IPS DF 6.9 (cell line): ENCODE measurements at places on chromosomes 16 and 17.

DNA sequence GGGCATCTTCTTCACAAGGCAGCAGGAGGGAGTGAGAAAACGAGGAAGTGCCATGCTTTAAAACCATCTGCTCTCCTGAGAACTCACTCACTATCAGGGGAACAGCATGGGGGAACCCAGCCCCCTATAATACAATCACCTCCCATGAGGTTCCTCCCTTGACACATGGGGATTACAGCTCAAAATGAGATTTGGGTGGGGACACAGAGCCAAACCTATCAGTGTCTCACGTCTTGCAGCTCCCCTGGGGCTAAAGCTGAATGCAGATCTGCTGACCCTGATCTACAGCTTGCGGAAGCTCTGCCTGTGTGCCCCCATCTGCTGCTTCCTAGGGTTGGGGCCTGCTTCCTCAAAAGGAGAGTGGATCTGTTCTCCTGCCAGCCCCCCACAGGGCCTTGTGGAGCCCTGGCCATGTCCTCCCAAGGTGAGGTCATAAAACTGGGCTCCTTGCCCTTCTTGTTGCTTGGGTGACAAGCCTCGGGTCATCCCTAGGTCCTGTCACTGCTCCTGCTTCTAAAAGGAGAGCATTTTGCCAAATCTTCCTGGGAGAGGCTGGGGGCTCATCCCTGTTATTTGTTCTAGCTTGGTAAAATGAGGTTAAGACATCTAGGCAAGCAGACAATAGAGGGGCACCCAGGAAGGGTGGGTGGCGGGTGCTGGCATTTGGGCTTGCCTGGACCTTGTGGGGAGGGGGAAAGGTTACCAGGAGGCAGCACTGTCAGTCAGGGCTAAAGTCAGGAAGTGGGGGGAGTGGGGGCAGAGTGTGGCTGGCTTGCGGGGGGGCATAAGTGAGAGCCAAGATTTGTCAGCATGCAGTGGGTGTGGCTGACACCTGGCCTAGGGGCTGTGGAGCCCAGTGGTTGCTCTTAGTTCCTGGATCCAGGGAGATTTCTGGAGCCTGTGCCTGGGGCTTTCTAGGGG lies 16.0 kb downstream of the KRT33A start:
- no peak for DNase-seq

DNA sequence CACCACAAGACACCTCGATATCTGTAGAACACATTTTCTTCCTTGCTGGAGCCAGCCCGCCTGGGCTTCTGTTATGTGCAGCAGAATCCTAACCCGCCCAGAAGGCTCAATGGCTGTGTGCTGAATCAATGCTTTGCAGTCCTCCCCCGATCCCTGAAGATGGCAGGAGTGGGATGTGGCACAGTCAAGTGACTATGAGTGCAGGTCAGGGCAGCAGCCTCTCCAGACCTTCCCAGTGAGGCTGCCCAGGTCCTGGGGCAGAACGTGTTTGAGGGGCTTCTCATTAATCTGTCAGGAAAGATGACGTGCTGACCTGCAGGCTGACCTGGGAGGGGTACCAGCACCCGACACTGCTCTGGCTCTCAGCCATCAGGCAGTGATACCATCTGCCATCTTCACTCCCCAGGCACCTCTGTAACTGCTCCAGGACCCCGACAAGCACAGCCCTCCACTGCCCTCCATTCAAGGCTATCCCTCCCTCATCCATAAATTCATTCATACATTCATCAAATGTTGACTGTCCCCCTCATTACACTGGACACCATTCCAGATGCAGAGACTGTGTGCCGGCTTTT lies 35.2 kb downstream of the LRRC75A start:
- no peak for DNase-seq

- no peak for DNase-seq
Measured at GRCh38 chr16:28875134-28876018, 2.9 kb upstream of the ATP2A1 start.

- no peak for DNase-seq
Measured at GRCh38 chr17:59863616-59864015, 29.1 kb downstream of the TUBD1 start.

- DNase-seq: no peak
Measured at GRCh38 chr17:44906010-44906646, 6.9 kb upstream of the EFTUD2 start.

DNA sequence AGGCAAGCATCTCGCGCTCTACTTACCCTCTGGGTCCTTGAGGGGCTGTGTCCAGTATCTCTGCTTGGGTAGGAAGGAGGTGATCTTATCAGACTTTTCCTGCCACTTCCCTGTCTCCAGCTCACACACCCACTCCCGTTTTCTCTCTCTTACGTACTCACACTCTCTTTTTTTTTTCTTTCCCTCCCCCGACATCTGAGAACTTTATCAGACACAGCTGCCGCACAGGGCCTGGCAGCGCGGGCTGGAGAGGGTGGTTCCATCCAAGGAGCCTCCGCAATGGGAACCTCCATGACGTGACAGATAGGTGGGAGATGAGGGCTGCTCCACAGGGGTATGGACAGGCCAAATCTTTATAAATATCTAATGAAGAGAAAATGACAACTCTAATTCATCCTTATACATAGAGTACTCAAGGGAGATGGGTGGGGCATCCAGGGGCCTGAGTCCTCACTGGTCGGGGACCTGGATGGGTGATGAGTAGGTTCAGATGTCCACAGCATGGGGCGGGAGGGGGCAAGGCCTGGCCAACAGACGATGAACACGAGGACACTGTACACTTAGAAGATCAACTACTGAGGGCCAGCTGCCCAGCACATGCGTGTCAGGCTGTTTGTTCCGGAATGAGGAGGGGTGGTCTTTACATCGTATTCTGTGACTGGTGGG lies 23.3 kb downstream of the MINK1 start:
- DNase-seq: no peak

GRCh38 chr17:78568494-78569115 lies 8.6 kb downstream of the DNAH17 start:
- DNase-seq: no peak

DNA sequence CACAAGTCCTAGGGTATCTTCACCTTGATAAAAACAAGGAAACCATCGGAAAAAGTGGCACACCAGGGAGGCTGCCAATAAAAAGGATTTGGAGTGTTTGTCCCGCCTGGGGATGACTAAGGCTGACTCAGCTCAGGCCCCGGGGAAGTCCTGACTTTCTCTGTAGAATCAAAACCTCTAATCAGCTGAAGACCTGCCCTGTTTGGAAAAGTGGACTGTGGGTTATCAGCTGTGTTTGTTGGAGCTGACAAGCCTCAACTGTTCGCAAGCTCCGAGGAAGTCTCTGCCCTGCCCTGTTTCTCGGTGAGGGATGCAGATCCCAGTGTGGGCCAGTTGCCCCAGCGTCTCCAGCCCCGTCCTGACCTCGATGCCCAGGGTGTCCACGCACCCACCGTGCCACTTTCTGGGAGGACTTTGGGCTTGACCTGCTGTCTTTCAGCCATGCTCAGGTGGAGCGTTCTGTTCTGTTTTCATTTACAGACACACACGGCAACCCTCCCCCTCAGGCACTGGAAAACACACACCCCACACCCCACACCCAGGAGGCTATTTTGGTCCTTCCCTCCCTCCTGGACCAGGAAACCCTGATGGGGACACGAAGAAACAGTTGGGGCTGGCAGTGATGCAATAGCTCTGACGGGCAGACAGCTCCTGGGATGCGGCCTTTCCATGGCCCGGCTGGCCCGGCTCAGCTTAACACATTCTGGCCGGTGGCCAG lies 27.6 kb upstream of the PITPNA start:
- DNase-seq: no peak

GRCh38 chr17:53736516-53737240 lies 86.0 kb upstream of the KIF2B start:
- no peak for DNase-seq

DNA sequence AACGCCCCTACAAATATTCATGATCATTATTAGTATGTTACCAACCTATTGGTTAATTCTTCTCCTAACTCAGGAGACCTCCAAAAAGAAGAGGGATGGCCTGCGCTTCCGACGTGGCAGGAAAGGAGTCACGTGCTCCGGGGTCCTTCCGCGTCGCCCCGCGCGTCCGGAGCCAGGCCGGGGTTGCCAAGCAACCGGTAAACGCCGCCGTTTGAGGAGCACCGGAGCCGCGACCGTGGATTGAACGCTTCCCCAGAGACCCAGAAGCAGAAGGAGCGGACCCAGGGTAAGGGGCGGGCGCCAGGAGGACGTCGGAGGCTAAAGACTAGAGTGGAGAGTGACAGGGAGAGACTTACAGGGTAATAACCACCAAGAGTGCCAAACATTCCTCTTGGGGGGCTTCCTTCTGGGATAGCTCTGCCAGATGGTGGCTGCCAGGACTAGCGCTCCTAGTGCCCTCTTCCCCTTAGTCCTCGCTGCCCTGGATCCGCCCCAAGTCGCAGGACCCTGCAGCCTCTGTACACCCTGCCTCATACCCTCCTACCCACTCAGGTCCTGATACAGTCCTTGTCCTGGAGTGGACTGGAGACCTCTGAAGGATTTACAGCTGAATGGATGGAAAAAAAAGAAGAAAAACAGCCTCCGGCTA lies at the start of gene DNAI2:
DNAI2 (plus strand) TSS at position 175 of the 649 bp plus-strand sequence. CDS start 7,584 bp downstream, outside the sequence.
- DNase-seq: no peak

DNA sequence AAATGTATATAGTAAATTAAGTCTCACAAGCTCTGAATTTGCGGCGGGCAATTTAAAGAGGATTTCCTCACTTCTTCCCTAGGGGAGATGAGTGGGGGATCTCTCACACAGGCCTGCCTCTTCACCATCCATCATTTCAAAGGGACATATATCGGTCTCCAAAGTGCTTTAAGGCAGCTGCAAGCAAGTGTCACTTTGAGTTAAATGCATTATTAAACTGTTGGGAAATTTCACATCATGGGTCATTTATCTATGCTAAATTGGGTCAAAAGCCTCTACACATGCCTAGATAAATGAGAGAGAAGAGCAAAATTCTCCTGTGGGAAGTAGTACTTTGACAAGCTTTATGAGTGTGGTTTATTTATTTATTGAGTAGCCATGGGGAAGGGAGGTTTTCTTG lies 1106.1 kb upstream of the GOT2 start:
- no peak for DNase-seq

GRCh38 chr17:35892091-35893035 lies 12.2 kb upstream of the CCL5 start:
- DNase-seq: no peak

DNA sequence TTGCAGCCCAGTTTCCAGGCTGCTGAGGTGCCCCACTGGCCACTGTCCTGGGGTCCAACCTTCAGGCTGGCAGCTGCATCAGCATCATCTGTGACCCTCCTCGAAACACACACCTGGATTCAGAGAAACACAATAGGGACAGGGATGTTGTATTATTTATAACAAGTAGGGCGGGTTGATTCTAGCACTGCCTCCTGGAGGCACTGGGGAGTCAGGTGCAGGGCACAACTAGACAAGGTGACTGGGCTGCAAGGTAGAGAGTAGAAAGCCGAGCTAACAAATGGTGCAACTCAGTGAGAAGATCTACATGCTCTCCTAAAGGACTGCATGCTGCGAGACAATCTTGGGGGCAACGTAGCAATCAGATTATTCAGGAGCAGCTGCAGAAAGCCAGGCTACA lies 317.3 kb downstream of the SLC39A11 start:
- DNase-seq: no peak

DNA sequence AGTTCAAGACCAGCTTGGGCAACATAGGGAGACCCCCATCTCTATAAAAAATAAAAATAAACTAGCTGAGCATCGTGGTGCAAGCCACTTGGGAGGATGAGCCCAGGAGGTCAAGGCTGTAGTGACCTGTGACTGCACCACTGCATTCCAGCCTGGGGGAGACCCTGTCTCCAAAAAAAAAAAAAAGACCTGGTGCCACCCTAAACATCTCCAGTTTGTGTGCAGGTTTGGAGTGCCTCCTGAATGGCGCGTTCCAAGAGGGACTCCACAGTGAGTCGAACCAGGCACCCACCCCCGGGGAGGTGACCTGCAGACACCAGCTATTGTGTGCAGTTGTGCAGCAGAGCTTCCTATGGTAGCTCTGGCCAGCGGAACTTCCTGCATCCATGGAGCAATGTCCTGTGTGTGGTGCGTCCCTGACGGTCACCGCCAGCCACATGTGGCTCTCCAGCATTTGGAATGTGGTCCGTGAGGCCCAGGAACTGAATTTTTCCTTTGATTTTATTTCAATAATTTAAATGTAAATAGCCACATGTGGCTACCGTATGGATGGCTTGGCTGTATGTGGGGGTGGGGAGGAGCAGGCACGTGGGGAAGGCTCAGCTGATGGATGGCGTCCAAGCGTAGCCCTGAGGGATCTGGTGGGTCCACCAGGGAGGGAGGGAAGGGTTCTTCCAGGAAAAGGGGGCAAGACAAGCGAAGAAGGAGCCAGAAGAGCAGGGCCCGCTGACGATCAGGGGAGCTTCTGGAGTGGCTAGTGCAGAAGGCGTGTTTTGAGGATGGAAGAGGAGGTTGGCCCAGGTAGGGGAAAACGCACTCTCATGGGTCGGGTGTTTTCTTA lies 107.1 kb upstream of the GSE1 start:
- DNase-seq: no peak

- no peak for DNase-seq
Measured at GRCh38 chr16:8767176-8767575, 30.3 kb downstream of the TMEM186 start.

- no peak for DNase-seq
Measured at GRCh38 chr17:228951-229708, 47.7 kb upstream of the DOC2B start.

- peak; percentile 41 for DNase-seq
Measured at GRCh38 chr17:1769822-1770477, 8.1 kb downstream of the SERPINF1 start.

DNA sequence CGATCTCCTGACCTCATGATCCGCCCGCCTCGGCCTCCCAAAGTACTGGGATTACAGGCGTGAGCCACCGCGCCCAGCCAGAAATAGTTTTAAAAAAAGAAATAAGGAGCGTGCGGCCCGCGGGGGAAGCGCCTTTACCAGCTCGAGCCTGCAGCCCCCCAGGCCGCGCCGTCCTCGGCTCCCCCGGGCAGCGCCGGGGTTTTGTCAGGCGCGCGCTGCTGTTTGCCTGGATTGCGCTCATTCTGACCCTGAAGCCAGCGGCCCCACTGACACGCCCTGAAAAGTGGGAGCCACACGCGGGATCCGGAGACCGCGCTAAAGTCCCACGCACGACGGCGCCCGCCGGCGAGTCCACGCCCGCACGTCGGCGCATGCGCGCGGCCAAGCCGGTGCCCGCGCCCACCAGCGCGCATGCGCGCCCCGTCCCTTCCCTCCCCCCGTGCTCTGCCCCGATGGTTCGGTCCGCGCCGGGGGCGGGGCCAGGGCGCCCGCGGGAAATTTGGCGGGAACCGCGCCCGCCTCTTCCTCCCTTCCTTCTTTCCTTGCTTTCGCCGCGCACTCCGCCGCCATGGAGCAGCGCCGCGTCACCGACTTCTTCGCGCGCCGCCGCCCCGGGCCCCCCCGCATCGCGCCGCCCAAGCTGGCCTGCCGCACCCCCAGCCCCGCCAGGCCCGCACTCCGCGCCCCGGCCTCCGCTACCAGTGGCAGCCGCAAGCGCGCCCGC lies at the start of gene CDT1:
CDT1 (plus strand) TSS at position 526 of the 724 bp plus-strand sequence; CDS start at position 569, 43 bp downstream.
- DNase-seq: no peak

- no peak for DNase-seq
Measured at GRCh38 chr16:57071831-57072582, 20.4 kb upstream of the CPNE2 start.

GRCh38 chr16:87150681-87151280 lies 166.4 kb downstream of the C16orf95 start:
- DNase-seq: no peak
